ENCODE measurements at places on chromosomes 11 and 22.

DNA sequence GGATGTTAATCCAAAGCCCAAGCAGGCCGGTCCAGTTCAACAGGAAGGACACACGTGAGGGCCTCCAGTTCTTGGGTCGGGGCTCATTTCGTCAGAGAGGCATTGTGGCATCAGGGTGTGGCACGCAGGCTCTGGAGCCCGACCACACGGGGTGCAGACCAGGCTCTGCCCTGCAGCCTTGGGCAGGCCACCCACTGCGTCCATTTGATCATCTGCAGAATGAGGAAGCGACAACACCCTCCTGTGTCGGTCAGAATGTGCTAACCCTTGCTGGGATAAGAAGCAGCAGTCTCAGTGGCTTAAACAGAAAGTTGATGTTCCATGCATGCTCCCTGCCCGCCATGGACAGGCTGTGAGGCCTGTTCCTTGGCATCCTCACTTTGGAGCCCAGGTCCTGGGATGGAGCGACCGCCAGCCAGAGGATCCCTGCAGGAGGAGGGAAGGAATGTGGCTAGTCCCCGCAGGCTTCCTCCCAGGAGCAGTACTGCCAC lies 10.8 kb downstream of the RIBC2 start:
- no peak for DNase-seq

- DNase-seq: no peak
These were observed 82.8 kb downstream of the SPATA19 start for GRCh38 chr11:133762538-133762937.

- DNase-seq: no peak
These were observed 59.2 kb downstream of the RAB38 start for GRCh38 chr11:88115828-88116755.

- DNase-seq: no peak
These were observed 42.6 kb downstream of the BBOX1 start for GRCh38 chr11:27083241-27083640.

DNA sequence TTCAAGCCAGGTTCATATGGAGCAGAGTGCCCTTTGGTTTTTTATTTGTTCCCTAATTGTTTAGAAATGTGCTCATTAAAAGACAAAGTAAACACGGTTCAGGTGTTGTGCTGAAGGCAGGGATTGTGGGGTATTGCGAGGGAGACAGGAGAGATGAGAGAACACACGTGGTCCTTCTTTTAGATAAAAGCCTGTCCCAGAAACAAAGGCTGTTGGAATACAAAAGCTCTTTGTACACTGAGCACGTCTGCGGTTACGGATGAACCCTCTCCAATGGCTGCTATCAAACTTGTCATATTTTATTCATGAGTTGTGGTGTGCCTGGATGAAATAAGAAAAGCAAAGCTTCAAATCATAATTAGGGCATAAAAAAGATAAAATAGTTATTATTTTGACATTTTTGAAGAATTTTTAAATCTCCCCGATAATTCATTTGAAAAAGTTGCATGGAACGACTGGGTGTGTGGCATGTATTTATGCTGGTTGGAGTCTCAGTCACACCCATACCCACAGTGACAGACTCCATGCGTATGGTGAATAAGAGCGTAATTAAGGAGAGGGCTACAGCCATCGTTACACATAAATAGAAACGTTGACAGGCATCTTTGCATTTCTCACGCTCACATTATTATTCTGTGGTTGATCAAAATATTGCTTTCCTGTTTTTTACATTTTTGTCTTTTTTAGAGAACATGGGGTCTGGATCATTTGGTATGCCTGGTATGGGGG lies 92.9 kb downstream of the NELL1 start:
- no peak for DNase-seq

- DNase-seq: no peak
These were observed 191.2 kb downstream of the CWF19L2 start for GRCh38 chr11:107266455-107266854.

GRCh38 chr11:73225001-73225686 lies 7.1 kb downstream of the P2RY2 start:
- DNase-seq: no peak

GRCh38 chr22:26689513-26690301 lies 32.3 kb downstream of the MIAT start:
- no peak for DNase-seq

Measured in prostate gland (tissue), 2 donors.